ENCODE measurements at places on chromosomes 2 and 18. TPM values are rescaled to one million over a fixed set of nuclear protein-coding genes. Genes with fewer than 3 reads are reported as not detected.
A peak's percentile ranks its signal among the peaks of the same experiment; 100 is the strongest.

UGT1A10 gene
- total RNA-seq, result not detected

CDH2 gene
- 2.1 TPM for total RNA-seq

MYCN gene
- total RNA-seq, result 0.36 TPM

DNA sequence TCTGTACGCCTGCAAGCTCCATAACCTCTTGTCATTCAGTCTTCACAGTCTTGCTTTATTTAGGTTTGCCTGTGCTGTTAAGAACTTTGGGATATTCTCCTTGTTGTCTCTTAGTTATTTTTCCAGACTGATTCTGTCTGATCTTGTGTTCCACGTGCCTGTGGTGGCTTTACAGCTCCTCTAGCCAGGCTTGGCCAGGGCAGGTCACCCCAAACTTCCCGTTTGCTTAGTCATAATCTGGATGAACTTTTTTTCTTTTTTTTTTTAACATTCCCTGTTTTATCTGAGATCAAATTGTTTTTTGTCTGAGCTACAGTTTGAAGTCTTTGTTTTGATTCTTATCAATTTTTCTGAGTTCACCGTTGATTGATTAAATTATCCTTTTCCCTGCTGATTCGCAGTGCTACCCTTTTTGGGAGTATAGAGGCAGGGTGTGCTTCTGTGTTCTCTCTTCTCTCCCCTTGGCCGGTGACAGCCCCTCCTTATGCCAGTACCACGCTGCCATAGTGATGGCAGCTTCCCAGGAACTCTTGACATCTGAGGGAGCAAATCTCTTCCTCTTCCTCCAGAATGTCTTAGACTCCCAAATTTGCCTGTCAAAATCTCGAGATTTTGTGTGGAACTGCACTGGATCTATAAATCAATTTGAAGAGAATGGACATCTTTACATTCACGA lies 2.5 kb downstream of the SP100 start:
- no peak for DNase-seq

GRCh38 chr2:46966576-46966975 lies 51.0 kb upstream of the MCFD2 start:
- no peak for DNase-seq

- DNase-seq, result no peak
Measured at GRCh38 chr2:236862526-236862925, 223.2 kb upstream of the COPS8 start.

DNA sequence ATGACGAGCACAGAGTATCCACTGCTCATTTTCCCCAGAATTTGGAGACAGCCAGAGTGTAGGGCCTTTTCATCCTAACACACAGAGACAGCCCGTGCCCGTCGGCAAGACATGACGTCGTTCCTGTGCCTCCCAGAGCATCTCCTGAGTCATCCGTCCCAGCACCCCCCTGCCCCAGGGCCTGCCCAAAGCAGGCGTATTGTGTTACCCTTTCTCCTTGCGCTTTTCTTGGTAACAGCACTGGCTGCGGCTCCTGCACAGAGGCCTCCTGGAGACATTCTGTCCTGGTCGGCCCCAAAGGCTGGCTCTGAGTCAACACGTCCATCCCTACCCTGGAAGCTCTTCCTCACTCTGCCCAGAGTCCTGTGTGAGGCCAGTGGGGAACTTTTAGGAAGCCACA lies 217.1 kb downstream of the KLHL29 start:
- peak; percentile 86 for DNase-seq

DNA sequence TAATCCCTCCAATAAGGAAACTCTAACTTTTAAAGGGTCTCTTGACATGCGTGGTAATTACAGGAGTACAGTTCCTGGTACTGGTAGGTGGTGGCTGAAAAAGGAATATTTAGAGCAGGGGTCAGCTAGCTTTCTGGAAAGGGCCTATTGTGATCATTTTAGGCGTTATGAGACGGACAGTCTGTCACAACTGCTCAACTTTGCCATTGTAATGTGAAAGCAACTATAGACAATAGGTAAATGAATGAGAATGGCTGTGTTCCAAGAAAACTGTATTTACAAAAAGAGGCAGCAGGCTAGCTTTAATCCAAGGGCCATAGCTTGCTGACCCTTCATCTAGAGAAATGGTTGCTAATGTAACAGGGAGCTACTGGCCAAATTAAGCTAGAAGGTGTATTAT lies 177.7 kb upstream of the LRRTM1 start:
- no peak for DNase-seq

- no peak for DNase-seq
Measured at GRCh38 chr18:78080761-78081160, 831.1 kb downstream of the GALR1 start.

- DNase-seq, result no peak
Measured at GRCh38 chr2:27915874-27916273, 25.3 kb downstream of the BABAM2 start.
